ENCODE measurements at places on chromosomes 16 and 17.

GRCh38 chr17:32141258-32141657, 1.0 kb upstream of the RHOT1 start:
- DNase-seq = no peak

- no peak for DNase-seq
These were observed 411.8 kb downstream of the MAF start for GRCh38 chr16:79188739-79189122.

DNA sequence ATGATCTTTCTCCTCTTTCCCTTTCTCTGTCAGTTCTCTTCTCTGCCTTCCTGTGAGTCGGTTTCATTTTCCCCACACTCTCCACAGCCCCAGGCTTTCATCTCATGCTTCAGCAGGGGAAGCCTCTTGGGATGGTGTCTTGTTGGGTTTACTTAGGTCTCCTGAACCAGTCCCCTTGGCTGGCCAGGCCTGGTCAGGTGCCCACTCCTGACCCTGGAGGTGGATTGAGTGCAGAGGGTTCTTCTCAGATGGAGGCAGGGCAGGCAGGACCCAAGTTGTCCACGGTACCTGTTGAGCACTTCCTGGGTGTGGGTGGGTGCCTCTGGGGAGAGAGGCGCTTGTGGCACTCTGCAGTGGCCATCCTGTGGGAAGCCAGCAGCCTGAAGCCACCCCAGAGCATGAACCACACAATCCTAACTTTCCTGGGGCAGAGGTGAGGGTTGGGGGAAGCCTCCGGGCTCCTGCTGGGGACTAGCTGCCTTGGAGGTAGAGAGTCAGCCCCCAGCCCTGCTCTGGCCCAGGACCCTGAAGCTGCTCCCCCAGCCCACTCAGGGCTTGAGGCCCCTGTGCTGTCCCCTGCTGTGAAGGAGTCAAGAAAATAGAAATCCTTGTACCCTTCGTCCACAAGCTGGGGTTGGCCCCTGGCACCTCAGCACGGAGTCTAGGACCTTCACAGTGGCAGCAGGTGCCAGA, 2.0 kb upstream of the RAP1GAP2 start:
- no peak for DNase-seq

- no peak for DNase-seq
These were observed 16.6 kb upstream of the LITAF start for GRCh38 chr16:11603331-11603750.

GRCh38 chr17:59278406-59278805, 53.0 kb upstream of the YPEL2 start:
- DNase-seq = no peak

DNA sequence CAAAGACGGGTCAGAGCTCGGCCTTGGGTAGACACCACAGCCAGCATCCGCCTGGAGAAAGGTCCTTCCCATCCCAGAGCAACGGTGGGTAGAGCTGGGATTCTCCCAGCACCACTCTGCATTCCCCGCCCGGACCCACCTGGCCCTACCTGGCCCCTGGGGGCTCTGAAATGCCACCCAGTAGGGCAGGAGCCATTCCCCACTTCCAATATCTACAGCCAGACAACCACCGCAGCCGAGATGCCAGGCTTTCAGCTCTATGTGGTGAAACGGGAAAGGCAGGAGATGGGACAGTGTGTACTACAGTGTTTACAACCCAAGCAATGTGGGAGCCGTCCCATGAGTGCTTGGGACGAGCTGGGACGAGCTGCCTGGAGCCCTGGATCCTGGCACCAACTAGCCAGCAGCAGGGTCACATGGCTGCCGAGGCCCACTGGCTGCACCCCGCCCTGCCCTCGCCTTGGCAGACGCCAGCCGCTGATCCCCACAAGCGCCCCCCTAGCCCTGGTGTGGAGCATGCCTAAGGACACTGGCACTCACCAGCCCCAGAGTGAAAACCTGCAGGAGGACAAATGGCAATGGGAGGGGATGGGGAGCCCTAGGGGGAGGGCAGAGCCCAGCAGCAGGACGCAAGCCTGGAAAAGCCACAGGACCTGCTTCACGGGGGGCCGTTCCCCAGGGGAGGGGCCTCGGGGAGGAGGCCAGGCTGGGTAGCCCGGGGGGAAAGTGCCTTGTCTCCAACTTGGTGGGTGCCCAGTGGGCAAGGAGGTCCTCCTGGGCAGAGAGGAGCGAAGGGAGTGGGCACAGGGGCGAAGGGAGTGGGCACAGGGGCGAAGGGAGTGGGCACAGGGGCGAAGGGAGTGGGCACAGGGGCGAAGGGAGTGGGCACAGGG, 13.5 kb downstream of the TMC6 start:
- no peak for DNase-seq

DNA sequence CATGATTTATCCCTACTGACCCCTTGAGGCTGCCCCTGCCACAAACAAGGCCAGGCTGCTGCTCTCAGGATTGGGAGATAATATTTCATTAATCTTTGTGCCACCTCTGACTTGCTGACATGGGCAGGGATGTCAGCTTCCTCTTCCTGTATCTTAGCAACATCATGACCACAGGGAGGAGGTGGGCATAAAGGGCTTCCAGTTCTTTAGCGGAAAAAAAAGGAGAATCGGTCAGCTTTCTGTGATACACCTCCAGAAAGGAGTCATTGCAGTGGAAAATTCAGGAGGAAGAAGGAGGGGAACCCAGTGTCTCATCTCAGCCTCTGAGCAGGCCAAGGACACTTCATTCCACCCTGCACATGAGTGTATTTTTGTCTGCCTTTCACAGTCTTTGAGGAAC, 206.8 kb upstream of the SDK2 start:
- DNase-seq = no peak

- DNase-seq = no peak
These were observed 999 bp downstream of the XYLT1 start for GRCh38 chr16:17469741-17470181.

- DNase-seq = no peak
These were observed 88.0 kb downstream of the SDR42E1 start for GRCh38 chr16:81923296-81923695.

- DNase-seq = no peak
These were observed 21.8 kb upstream of the ANKFN1 start for GRCh38 chr17:56131431-56131830.

DNA sequence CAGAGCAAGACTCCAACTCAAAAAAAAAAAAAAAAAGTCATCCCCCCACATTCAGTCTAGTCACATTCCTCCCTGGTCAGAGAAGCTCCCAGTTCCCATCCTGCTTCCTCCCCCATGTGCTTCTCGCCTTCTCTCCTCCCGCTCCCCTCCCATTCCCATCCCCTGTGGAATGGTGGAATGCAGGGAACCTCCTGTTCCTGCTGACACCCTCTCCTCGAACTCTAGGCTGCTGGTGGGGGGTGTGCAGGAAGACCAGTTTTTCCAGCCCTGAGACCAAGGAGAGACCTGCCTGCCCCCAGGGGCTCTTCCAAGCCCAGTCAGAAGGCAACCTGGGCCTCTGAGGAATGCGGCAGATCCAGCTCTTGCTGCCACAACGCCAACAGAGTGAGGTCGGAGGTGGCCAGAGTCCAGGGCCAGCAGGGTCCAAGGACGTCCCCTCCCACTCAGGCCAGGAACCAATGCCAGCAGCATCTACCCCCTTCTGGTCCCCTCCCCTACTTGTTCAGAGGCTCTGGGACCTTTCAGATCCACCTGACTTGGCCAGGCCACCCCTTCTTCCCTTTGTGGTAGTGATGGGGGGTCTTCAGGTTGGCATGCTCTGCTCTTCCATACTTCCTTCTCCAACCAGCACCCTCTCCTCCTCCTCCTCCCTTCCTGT, 39.3 kb upstream of the TAC4 start:
- DNase-seq = no peak

GRCh38 chr16:56711862-56712261, 18.1 kb upstream of the NUP93 start:
- no peak for DNase-seq

- DNase-seq = no peak
These were observed 29.5 kb upstream of the RPH3AL start for GRCh38 chr17:381941-382643.

- DNase-seq = no peak
These were observed 20.7 kb downstream of the DNAH9 start for GRCh38 chr17:11618861-11619566.

- no peak for DNase-seq
These were observed 390.6 kb upstream of the ERCC4 start for GRCh38 chr16:13529193-13529982.

GRCh38 chr17:7196651-7197401, 17.7 kb upstream of the ASGR1 start:
- DNase-seq = no peak

DNA sequence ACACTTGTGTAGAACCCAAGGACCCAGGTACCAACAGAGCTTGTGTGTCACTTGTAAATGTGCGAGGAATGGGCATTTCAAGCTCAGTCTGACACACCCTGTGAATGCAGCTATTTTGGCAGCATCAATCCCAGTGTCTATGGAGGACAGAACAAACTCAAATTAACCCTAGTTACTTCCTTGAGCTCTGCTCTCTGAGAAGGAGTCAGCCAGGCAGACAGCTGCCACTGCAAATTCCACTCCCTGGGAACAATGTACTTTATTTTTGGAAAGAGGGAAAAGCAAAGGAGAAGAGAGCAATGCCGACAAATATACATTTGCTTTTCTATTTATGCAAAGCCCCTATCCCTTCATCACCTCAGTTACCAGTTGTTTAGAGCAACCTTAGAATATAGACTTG, 48.4 kb upstream of the NOG start:
- DNase-seq = no peak
